ENCODE measurements at places on chromosomes 16 and 17.

DNA sequence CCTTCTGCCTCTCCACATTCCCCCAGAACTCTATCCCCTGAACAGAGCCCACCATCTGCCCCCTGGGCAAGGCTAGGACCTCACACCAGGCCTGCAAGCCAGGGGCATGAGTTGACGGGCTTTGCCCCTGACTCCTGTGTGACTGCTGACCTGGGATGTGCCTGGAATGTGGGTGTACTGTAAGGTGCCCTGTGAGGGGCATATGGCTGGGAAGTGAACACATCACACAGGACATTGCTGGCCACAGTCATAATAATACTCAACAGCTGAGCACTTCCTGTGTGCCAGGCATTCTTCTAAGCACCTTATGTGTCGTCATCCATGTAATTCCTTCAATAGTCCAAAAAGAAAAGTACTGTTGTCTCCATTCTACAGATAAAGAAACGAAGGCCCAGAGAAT is 13.3 kb downstream of the CES4A start:
- no peak for DNase-seq

- DNase-seq, result no peak
These were observed 82.7 kb upstream of the PLCG2 start for GRCh38 chr16:81696166-81696960.

DNA sequence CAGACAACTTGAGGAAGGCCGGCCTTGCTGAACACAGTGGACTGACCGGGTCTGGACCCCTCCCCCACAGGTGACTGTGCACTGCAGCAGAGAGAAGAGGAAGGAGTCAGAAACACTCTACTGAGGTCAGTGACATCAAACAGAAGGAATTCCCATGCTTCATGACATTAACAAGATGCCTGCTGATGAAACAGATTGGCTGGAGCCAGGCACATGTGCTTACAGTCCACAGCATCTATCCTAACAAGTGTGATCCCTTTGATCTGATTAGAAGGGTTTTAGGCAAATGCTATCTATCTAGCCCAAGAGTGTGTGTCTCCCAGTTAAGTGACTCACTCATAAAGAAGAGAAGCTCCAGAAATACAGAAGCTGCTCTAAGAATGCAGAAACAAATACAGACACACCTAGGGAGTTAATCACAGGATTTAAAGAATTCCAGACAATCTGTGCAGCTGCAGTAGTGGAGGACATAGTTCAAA is 90.2 kb downstream of the SYCE1L start:
- no peak for DNase-seq

- DNase-seq, result no peak
These were observed 108.0 kb upstream of the CIBAR2 start for GRCh38 chr16:85220125-85220839.

GRCh38 chr16:27505297-27506236 is 44.1 kb downstream of the GTF3C1 start:
- DNase-seq, result no peak

GRCh38 chr17:81684442-81684911 is 666 bp downstream of the HGS start:
- no peak for DNase-seq
